ENCODE measurements at places on chromosomes 7 and 10.
A peak's percentile ranks its signal among the peaks of the same experiment; 100 is the strongest.

DNA sequence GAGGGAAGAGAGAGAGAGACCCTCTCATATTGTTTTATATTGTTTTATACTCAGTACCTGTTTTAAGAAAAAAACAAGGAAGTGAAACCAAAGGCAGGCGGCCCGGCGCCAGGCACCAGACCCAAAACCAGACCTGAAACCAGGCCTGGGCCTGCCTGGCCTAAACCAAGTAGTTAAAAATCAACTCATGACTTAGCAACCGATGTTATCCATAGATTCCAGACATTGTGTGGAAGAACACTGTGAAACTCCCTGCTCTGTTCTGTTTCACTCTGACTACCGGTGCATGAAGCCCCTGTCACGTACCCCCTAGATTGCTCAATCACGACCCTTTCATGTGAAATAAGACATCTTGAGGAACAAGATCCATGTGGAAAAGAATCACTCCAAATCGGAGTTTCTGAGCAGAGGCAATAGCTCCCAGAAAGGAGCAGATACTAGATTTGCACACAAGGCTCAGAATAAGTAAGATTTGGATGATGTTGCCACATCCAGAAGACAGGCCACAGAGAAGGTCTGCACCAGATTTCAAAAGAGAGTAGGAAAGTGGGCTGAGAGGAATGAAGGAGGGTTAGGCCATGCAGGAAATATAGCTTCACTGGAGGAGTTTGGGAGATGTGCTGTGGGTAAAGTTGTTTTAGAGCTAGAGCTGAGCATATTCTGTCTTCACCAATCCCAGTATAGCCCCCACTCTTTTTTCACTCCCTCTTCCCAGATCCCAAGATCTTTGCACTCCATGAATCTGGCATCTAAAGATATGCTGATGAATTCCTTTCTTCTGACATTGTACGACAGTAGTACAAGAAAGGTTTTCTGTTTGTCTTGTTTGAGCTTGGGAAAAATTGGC is 8.8 kb upstream of the ZNF248 start:
- no peak for DNase-seq

DNA sequence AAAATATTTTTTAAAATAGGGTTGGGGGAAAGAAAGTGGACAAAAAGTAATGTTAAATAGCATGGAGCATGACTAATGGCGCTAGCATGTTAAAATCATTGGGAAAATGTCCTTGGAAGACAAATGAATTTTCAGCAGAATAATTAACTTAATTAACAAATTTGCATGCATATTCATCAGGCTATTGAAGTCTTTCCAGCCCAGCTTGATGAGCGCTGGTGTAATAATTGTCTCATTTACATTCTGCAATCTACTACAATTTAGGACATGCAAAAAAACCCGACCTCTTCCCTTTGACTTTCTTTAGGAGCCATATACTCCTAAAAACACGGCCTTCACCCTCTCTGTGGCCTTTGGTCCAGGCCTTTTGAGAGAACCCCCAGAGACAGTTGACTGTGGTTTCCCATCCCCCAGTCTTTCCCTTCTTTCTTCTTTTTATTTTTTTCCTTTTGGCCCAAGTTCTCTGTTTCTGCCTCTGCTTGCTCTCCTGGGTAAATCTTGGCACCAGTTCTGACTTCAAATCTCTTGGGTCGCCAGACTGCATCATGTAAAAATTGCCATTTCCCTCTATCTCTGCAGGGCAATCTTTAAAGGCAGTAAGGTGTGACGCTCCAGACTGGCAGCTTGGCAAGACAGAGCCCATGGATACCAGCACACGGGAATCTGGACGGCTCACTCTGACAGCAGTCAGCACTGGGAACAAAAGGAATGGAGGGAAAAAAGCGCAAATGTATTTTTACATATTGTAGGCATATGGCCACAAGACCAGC is 105.5 kb downstream of the NEUROD6 start:
- DNase-seq, result no peak

DNA sequence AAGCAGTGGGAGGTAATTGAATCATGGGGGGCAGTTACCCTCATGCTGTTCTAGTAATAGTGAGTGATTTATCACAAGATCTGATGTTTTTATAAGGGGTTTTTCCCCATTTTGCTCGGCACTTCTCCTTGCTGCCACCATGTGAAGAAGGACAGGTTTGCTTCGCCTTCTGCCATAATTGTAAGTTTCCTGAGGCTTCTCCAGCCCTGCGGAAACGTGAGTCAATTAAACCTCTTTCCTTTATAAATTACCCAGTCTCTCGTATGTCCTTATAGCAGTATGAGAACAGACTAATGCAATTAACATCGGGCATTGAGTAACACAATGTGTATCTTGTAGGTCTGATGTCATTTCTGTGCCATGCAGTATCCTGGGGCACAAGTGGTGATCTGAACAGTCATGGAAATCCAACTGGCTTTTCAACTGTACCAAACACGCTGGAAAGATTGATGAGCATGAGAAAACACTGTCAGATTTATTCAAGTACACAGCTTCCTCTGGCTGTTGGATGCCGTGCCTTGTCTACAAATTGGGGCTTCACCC is 208.6 kb upstream of the KIAA1217 start:
- DNase-seq, result no peak

DNA sequence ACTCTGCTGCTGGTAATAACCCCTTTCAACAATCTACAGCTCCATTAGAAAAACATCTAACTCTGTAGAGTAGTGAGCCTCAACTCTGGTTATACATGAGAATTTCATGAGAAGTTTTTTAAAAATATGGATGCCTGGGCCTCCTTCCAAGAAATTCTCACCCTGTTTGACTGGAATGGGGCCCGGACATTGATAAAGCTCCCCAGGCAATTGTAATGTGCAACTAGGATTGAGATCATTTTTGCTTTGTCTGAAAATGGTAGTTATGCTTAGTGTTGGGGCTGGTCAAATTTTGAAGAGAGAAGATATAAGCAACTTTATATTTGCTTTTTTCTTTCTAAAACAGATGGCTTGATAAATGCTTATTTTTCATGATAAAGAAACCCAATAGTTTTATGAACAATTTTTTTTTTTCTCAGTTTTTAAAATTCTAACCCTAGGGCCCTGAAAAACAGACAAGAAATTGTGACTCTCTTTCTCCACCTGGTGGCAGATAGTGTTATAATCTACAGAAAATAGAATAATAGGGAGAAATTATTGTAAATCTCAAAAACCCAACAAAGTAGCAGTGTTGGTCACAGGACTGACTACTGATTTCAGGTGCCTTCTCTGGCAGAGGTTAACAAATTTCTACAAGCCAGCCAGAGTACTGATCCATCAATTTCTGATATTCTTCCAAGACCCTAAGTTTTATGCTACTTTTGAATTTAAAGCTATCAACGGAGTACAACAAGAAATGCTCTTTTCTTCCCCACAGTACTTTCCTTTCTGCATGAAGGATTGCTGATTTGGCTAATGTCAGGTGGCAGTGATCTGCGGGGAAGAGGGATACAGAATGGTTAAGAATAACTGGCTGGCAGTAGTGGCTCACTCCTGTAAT is 174.8 kb downstream of the DKK1 start:
- peak; percentile 75 for DNase-seq

- no peak for DNase-seq
Observed at GRCh38 chr7:12941512-12941911, 254.1 kb downstream of the ARL4A start.

DNA sequence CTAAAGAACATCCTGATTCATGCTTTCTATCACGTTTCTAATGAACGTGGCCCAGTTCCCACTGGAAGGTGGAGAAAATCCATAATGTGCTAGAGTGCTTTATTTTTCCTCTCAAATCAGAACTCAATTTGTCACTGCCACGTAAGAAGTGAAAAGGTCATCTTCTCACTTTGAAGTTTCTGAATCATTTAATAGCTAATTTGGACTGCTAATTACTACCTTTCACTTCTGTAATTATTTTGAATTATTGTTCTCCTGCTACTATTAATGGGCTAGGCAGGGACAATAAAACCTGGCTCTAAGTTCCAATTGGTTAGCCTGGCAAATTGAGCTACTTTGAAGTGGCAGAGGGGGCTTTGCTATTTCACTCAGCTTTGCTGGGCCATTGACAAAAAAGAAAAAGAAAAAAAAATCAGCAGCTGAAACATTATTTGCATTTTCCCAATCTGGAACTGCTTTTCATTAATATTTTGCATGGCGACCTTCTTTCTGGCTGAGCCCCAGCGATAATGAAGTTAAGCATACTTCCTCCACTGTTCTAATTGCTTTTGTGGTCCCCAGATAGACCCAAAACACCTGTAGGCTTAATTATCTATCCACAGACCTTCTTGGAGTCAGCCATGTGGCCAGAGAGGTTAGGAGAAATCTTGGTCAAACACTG is 264.2 kb downstream of the SEC23IP start:
- no peak for DNase-seq

DNA sequence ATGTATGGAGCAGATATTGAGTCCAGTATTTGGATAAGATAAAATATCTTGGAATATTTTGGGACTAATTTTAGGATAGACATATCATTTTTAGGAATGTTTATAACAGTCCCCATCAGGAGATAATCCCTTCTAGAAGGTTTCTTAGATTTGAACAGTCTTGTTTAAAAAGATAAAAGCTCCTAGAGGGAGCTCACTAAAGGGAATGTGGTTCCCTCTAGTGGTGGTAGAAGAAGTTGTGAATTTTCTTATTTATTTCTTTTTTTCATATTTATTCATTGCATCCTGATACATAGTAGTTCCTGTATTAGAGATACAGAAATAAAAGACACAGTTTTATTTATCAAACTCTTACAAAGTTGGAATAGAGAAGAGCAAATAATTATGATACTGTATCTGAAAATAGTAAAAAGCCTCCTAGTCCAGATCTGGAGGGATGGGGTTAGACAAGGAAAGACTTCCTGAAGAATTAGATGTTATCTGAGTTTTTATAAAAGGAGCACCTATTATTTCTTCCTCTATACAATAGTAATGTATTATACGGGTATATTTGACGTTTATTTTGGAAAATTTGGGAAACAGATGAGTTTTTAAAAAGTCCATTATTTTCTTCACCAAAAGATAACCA is 24.5 kb upstream of the KLF14 start:
- peak; percentile 71 for DNase-seq
